ENCODE measurements at places on chromosomes 5 and 9.

- DNase-seq: no peak
These were observed at the start of gene ADAMTS19 for GRCh38 chr5:129459777-129460671. TSS of gene ADAMTS19 (plus strand) at chr5:129460298. CDS start at chr5:129460392, 94 bp downstream.

DNA sequence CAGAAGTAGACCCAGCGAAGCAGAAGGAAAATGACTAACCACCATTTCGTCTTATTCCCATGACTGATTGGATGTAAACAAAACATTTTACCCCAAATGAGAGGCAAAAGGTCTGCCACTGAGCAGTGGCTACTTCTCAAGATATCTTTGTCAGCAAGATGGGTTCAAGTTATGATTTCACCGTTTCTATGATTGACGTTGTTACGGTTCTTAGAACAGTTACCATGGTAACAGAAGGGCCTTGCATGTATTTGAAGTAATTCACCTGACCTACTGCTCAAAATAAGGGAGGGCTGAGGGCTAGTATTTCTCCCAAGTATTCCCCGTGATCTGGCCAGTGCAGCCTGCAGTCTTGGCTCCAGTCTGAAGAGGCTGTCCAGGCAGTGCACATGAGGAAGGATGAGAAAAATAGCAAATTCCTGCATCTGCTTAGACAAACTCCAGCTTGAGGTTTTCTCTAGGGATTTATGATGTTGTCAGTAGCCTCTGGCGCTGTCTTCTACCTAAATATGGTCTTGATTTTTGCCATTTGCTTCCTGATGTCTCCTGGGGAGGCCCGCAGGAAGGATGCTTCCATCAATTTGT lies 372.7 kb downstream of the TMEM38B start:
- no peak for DNase-seq

- DNase-seq: no peak
These were observed 70.1 kb downstream of the NDFIP1 start for GRCh38 chr5:142178651-142179050.

DNA sequence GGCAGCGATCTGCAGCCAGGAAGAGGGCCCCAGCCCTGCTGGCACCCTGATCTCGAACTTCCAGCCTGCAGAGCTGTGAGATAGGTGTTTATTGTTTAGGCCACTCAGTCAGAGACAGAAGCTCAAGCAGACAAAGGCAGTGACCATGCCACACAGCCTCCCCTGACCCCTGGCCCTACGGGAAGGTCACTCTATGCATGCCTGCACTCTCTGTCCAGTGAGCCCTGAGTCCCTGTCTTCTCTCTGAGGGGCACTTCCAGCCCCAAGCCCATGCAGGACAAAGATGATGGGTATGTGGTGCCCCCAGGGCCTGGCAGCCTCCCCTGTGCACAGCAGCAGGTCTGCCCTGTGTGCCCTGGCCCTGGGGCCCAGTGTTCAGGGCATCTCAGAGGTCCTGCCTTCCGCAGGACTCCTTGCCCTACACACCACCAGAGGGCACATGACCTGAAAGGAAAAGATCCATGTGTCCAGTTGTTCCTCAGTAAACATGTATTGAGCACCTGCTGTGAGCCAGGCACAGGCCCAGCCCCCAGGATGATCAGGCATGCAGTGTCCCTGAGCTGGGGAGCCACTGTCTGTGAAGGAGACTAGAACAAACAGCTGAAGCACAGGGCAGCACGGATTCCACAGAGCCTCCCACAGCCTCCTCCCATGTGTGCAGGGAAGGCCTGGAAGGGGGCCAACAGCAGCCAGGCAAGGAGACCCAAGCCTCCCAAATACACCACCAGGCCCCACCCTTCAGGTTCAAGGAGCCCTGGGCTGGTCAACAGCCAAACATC lies 109.3 kb downstream of the ATPSCKMT start:
- DNase-seq: no peak

- DNase-seq: no peak
These were observed 79.2 kb upstream of the PANK3 start for GRCh38 chr5:168658394-168658793.

- DNase-seq: no peak
These were observed 14.1 kb upstream of the RPL26L1 start for GRCh38 chr5:172945151-172945550.

DNA sequence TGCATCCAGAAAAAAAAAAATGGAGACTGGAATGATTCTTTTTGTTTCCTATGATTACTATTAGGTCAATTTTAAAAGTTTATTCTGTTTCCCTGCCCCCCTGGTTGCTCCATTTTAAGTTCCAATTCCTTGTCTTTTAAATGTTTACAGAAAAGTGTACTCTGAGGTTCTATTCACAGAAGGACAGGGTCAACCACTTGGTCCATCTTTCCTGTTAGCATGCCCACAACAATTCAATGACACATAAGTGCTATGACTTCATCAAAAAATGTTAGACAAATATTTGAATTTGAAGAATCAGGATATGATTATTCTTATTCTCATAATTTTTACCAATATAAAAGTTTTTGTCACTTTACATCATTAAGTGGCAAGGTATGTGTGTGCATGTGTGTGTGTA lies 123.7 kb downstream of the PDE4D start:
- DNase-seq: no peak

DNA sequence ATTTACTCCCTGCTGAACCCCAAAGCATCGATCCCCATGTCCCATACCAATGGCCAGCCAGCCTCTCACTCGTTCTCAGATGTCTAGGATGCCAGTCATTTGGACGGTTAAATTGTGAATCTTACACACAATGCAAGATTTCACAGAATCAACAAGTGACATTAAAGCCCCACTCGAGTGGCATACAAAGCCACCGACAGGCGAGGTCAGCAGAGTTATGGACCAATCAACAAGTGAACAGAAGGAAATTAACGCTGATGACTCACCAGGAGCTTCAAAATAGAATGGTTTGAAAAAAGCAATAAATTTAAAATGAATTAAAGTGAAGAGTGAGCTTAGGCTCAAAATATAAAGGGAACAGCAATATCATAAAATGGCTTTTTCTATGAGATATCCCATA lies 8.2 kb upstream of the RUFY1 start:
- no peak for DNase-seq

DNA sequence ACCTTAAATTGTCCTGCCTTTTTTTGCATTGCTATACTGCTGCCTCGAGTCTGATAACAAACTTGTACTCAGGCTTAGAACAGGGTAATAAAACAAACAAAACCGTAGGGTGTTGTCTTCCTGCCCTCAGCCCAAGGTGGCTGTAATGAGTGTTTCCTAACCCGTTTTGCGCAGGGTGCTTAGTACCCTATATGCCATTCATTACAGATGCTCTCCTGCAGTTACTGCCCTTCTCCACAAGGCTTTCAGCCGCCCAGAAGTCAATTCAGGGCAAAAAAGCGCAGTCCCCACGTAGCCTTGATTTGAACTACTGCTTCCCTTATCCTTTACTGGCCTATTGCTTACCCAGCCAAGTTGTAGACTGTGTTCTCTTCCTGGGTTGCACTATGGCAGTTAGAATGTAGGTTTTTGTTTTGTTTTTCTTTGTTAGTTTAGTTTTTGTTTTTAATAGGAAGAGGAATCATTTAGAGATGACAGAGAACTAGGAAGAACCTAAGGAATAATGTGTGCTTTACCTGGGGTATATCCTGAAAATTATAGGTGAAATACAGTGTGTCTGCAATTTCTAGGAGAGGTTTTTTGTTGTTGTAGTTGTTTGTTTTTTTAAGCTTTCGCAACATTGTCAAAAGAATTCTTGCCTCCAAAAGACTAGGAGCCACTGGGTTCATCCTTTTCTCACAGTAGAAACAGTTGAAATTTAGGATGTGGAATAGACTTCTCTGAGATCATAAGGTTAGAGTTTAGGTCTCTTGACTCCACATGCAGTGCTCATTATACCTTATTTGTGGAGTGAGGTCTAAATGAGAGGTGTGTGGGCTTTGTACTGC lies 1.3 kb downstream of the HMGXB3 start:
- peak; percentile 28 for DNase-seq

GRCh38 chr5:167709625-167710024 lies 581.8 kb upstream of the WWC1 start:
- DNase-seq: no peak

- DNase-seq: no peak
These were observed 432.3 kb upstream of the EDIL3 start for GRCh38 chr5:84816746-84817547.

DNA sequence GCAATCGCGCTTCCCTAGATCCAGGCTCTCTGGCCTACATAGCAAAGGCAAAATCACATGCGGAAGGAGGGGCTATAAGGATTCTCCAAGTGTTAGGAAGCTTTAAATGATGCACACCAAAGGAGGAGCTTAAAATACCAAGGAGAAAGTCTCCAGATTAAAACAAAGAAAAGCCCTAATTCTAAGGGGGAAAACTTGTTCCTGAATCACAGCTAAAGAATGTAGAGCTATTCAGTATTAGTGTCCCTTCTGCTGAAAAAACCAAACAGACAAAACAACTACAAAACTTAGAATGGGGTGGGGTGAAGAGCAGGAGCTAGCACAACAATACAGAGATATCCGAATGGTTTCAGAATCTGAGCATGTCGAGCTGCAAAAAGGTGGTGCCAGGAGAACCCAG lies 213.7 kb downstream of the DCP2 start:
- DNase-seq: no peak

DNA sequence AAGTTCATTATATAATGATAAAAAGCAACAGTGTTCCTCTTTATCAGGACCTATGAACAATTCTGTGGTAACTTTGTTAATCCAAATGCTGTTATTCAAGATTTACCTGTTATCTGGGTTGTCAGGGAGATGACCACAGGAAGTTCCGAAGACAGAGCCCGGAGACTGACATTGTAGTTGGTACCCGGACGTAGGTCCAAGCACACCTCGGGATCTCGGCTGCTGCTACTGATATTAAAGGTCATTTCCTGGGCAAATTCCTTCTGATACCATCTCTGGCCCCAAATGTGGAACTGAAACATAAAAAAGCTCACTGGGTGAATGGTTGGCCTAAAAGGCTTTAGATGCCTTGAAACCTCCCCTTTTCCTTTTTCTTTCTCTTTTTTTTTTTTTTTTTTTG lies 96.7 kb downstream of the SUSD1 start:
- no peak for DNase-seq

- DNase-seq: no peak
These were observed 948 bp upstream of the FAM53C start for GRCh38 chr5:138336952-138337684.
